ENCODE measurements at places on chromosomes 4 and X.
A peak's percentile ranks its signal among the peaks of the same experiment; 100 is the strongest.

DNA sequence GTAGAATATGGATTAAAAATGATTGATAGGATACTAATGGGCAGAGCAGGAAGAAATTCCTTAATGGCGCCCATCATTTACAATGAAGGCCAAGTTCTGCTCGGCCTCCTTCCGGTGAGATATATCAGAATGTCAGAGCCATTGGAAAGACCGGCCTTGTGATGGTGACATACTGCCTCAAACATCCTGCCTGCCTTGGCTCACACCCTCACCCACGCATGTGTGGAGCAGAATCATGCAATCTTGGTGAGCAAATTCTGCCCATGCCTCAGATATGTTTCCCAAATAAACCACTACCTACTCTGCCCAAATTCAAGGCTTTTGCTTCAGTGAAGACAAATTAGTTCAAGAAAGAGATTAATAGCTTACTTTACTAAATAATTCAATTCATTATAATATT lies 163.3 kb downstream of the MID1 start:
- DNase-seq = no peak

DNA sequence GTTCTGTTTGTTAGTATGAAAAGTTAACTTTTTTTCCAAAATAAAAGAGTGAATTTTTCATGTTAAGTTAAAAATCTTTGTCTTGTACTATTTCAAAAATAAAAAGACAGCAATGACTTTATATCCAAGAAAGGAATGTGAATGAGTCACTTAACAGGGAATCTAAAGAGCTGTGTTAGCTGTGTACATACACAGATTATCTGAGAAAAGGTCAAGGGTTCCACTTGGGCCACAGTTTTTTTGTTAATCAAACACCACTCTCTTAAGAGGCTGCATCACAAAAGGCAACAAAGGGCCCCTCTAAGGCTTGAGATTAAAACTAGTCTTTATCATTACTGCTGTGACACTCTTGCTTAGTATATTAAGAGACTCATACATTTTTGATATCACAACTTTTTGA lies 82.1 kb downstream of the FIP1L1 start:
- no peak for DNase-seq

DNA sequence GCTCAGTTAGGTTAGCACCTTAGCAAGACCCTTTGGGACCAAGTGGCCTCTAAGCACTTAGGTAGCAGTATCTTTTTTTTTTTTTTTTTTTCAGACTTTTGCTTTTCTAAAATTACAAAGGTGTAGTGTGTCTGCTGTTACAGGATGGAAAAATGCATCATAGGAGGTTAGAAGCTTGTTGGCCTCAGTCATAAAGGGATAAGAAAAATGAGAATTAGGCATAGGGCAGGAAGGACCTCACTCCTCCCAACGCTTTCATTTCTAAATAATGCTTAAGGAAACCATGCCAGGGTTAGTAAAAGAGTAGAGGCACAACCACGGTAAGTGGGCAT lies 148.4 kb upstream of the PLAC1 start:
- DNase-seq = no peak

GRCh38 chr4:3134201-3134600 lies 59.7 kb downstream of the HTT start:
- no peak for DNase-seq

DNA sequence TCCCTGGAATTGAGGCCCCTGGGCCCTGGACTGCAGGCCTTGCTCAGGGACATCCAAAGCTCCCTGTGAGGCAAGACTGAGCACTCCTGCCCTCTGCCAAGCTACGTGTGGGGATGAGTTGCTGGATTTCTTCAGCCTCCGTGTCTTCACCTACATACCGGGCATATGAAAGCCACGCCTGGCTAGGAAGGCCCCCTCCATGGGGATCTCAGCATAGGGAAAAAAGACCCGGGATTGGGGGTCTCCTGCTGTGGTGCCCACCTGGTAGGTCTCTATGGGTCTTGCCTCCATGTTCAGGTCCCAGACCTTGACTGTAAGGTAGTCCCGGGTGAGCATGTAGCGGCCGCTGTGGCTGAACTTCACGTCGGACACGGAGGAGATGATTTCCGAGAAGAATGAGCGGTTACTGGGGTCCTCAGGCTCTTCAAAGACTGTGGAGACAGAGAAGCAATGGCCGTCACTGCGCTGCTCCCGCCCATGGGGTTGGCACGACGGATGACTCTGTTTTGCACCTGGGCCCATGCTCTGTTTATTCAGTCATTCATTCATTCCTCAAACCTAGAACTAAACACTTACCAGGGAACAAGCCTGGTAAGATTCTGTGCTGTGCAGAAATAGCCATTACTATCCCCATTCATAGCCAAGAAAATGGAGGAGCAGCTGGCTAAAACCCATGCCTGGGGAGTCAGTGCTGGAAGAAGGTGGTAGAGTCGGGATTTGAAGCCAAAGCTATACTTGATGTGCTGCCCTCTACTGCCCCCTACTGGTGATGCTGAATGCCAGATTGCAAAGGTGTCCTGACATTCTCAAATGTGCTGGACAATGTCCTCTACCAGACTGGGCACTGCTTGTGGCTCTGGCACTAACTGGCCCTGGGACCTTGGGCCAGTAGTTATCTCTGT lies 63.9 kb downstream of the WFS1 start:
- peak; percentile 40 for DNase-seq

GRCh38 chr4:2451036-2451520 lies 17.8 kb upstream of the RNF4 start:
- DNase-seq = no peak

DNA sequence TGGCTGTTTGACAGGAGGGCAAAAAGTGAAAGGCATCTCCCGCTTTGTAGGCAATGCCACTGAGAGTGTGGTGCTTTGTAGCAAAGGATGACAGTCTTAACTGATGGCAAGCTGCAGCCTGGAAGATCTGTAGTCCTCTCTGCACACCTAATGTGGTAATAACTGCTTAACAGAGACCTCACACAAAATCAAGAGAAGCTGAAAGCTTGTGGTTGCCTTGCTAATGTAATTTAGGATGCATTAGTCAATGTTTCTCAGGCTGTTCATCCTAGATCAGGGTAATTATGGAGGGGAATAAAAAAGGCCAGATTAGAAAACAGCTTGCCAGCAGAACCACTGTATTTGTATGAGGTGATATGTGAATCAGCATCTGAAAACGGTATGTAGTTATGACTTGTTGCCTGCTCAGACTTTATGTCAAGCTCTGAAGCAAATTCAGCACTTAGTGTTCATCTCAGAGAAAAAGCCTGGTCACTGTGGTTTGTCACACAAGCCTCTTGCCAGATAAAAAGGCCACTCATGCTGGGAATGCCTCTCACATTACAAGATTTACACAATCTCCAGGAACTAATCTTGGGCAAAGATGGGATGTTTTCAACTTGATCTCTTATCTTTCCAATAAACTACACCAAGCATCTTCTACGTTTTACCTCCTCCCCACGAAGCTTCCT lies 130.8 kb downstream of the ENOX2 start:
- DNase-seq = no peak

DNA sequence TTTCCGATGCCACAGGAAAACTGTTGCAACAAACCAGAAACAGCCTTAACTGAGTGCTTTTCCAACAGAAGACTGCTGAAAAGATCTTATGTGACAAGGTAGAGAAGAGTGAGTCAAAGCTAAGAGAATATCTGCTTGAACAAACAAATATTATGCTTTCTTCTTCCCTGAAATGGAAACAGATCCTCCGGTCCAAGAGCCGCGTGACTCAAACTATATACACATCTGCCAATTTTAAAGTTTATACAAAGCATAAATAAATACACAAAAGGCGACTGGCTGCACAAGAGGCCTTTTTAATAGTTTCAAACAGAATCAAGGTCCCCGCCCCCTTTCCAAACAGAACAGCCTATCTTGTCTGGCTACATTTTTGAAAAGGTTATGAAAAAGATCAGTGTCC lies 329.7 kb upstream of the F9 start:
- DNase-seq = no peak

- no peak for DNase-seq
Observed at GRCh38 chr4:114734594-114734993, 136.0 kb downstream of the UGT8 start.

DNA sequence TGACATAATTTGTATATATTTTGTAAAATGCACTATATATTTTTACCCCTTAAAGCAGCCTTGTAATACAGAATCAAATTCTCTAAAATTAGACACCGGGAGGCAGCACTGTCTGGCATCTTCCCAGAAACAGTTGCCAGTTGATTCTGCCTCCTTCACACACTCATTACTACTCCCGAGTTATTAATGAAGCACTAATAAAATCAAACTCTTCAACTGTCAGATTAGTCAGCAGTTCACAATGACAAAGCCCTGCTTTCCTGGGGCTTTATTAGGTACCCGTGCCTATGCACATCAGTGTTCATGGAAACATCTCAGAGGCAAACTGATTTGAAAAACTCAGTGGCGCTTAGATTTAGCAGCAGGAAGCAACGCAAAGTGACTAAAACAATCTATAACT lies 103.5 kb upstream of the VEGFC start:
- DNase-seq = no peak

DNA sequence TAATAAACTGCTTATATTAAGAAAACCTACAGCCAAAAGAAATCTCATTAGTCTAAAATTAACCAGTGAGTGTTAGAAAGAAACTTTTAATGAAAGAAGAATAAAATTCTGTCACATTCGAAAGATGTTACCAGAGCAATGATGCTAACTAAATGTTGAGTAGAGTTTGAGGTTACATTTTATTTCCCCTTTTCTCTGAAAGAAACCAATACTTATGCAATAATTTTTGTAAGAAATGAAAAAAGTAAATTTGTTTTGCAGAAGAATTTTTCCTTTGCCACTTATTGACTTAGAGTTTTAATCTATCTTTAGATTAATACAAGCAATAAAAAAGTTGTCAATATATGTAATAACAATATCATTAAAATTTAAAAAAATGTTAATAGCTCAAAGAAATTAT lies 574.0 kb upstream of the GALNTL6 start:
- peak; percentile 20 for DNase-seq

DNA sequence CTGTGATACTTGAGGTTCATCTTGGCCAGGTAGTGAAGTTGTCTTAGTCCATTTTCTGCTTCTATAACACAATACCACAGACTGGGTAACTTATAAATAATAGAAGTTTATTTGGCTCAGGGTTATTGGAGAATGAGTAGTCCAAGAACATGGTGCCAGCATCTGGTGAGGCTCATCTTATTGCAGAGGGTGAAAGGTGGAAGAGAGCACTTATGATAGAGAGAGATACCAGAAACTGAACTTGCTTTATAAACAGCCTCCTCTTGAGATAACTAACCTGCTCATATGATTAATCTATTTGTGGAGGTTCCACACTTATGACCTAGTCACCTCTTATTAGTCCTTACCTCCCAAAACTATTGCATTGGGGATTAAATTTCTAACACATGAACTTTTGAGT lies 1.6 kb downstream of the C4orf51 start:
- DNase-seq = no peak

GRCh38 chr4:156084373-156084772 lies 130.7 kb upstream of the CTSO start:
- DNase-seq = no peak

GRCh38 chr4:37562592-37562991 lies 123.6 kb downstream of the RELL1 start:
- DNase-seq = no peak

Data from inflammatory macrophage treated with lipopolysaccharide for 1 hour (primary cell).